ENCODE measurements at places on chromosomes 2 and 18.

GRCh38 chr2:100214265-100214971 lies 72.0 kb upstream of the AFF3 start:
- peak; percentile 66 for DNase-seq

DNA sequence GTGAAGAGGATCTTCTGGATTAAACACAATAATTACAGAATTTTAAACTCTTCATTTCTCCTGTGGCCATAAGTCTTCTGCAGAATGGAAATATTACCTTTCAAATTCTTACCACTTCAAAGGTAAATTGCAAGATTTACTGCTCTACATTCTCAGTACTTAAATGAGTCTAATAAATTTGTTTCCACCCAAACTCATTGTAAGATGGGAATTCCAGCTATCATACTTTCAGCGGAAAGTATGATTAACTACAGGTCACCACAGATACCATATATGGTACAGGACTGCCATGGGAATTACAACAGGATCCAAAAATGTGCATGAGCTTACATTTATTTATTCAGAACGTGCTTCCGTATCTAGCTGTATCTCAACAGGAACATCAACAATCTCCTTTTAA lies 3.1 kb downstream of the DSC3 start:
- no peak for DNase-seq

GRCh38 chr2:209334188-209335017 lies 89.4 kb upstream of the MAP2 start:
- peak; percentile 58 for DNase-seq

- DNase-seq = no peak
Measured at GRCh38 chr2:120053891-120054290, 41.0 kb downstream of the EPB41L5 start.

- no peak for DNase-seq
Measured at GRCh38 chr18:62844850-62845643, 129.7 kb downstream of the PHLPP1 start.

DNA sequence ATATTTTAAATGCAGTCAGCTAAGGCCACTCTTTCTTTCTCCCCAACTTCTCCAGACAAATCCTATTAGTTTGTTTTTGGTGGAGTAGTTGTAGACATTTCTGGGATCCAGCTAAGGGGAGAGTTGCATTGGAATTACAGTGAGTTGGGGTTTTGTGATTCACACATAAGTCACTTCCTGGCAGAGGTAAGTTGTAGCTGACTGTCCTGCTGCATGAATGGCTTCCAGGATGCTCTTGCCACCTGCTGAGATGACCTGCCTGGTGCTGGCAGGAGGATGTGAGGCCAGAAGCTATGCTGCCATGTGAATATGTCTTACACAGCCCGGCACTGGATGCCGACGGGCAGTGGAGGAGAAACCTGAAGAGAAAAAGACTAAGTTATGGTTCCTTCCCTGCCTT lies 243.7 kb downstream of the TDRD15 start:
- DNase-seq = no peak

DNA sequence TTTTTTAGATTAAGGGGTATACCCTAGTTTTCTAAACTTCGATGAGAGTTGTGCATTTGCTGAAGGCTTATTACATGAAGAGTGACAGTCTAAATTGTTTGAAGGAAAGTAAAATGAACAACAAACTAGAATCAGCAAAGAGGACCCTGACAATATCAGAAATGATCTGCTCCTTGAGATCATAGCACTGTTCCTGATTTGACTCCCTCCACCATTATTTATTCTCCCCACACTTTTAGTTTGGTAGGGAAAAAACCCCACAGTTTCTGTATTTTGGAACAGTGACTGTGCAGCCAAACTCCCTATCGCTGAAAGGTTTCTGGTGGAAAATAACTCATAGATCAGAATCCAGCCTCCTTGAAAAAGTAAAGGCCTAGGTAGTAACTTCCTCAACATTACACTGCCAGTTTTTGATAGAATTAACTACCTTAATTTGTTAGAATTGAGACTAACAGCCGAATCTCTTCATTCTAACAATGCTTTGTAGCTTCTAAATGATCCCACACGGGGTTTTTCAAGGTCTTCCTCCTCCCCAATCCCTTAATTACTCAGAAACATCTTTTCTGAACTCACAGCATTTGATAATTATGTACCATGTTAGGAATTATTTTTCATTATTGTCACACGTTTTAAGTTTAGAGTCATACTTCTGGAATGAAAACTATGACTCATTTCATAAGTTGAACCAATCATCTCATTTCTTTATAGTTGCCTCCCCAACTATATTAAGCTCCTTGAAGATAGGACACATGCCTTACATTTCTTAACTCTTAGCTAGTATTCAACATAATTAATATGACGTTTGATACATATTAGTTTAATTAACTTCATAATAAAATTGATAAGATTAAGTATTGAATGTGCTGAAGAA lies 2.9 kb downstream of the MYL12A start:
- no peak for DNase-seq

- DNase-seq = no peak
Measured at GRCh38 chr2:100334929-100335328, 12.6 kb upstream of the LONRF2 start.

GRCh38 chr2:127675331-127676261 lies at the start of gene LIMS2:
Gene LIMS2, minus strand, starts transcription at chr2:127675530. Its CDS starts 506 bp downstream, at chr2:127675024.
- DNase-seq = no peak

DNA sequence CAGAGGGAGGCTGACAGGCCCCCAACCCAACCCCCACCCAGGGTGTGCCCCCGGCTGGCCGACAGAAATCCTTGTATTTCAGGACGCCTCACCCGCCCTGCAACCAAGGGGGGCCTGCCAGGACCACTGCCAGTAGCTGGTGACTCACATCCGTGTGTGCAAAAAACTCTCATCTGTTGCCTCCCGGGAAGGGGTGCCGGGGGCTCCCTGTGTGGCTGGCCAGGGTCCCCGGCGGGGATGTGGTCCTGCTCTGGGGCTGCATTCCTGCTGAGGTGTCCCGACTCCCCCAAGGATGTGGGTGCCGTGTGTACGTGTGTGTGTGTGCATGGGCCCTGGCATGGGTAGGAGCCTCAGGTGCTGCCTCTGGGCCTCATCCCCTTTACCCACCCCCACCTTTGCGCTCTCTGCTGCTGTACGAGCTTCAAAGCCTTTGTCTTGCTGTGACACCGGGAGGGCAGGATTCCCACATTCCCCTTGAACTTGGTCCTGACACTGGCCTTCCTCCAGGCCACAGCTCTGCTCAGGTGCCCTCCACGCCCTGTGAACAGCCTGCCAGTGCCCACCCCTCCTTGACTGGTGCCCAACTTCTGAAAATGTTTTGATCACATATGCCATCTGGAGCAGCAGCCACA lies 226.3 kb upstream of the HDAC4 start:
- DNase-seq = no peak

DNA sequence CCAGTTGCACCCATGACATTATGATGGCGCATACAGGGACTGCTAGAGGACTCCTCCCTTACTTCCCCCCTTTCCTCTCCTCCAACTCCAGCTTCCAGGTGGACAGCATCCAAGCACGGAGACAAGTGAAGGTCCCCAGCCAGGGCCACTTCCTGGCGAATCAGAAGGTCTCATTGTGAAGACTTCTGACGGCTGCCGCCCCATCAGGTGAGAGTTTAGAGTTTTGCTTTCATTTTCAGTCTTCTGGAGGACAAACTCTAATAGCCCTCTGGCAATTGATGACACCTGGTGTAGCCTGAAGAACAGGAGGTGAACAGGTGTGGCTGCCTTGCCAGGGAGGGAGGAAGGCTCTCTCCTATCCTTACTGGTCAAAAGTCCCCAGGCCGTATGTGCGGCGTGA lies 77.3 kb upstream of the KCNH7 start:
- no peak for DNase-seq

DNA sequence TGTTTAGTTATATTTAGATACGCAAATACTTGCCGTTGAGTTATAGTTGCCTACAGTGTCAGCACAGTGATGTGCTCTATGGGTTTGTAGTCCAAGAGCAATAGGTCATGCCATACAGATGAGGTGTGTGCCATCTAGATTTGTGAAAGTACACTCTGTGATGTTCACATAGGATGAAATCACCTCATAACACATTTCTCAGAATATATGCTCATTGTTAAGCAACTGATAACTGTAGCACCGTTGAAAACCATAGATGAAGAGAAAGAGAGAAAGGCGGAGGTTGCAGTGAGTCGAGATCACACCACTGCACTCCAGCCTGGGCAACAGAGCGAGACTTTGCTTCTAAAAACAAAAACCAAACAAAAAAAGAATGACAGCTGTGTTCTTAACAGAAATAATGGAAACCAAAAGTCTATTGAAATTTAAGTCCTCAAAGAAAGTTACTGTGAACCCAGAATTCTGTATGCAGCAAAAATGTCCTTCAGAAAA lies 9.5 kb downstream of the DGKD start:
- no peak for DNase-seq

GRCh38 chr18:46261799-46262198 lies 157.6 kb downstream of the HAUS1 start:
- DNase-seq = no peak

- DNase-seq = no peak
Measured at GRCh38 chr2:178498137-178498536, 17.9 kb downstream of the PLEKHA3 start.

GRCh38 chr2:61214171-61214570 lies 52.2 kb downstream of the C2orf74 start:
- DNase-seq = no peak

DNA sequence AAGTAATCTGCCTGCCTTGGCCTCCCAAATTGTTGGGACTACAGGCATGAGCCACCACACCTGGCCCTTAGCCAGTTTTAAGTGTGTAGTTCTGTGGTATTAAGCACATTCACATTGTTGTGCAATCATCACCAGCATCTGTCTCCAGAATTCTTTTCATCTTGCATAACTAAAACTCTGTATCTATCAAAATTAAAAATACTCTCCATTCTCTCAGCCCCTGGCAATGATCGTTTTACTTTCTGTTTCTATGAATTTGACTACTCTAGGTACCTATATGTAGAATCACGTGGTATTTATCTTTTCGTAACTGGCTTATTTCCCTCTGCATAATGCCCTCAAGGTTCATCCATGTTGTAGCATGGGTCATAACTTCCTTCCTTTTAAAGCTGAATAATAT lies 45.5 kb upstream of the CAVIN2 start:
- no peak for DNase-seq

- DNase-seq = no peak
Measured at GRCh38 chr2:169415233-169415748, 53.0 kb upstream of the LRP2 start.

DNA sequence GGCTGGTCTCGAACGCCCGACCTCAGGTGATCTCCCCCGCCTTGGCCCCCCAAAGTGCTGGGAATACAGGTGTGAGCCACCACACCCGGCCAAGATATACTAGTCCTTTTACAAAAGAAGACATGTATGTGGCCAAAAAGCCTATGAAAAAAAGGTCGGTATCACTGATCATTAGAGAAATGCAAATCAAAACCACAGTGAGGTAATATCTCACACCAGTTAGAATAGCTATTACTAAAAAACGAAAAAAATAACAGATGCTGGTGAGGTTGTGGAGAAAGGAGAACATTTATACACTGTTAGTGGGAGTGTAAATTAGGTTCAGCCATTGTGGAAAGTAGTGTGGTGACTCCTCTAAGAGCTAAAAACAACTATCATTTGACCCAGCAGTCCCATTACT lies 26.4 kb downstream of the KLHL23 start:
- DNase-seq = no peak

DNA sequence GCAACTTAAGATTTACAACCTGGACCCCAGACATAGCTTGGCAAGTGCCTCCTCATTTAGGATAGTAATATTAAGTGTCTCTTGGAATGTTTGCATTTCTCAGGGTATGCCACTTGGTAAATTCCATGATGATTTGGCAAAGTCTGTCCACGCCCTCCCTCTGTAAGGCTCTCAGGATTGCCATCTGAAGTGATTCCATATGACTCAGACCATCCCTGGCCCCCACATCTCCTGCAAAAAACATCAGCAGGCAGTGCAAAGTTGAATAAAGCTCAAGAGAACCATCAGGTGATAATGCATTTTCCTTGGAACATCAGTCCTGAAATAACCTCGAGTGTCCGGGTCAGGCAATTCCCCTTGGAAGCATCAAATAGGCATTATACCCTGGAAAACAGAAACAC lies 27.1 kb upstream of the PIEZO2 start:
- no peak for DNase-seq

GRCh38 chr2:42804338-42804737 lies 12.0 kb upstream of the HAAO start:
- DNase-seq = no peak

GRCh38 chr2:24351627-24351938 lies 8.8 kb downstream of the ITSN2 start:
- DNase-seq = no peak

- DNase-seq = no peak
Measured at GRCh38 chr2:163888591-163888990, 152.8 kb upstream of the FIGN start.

DNA sequence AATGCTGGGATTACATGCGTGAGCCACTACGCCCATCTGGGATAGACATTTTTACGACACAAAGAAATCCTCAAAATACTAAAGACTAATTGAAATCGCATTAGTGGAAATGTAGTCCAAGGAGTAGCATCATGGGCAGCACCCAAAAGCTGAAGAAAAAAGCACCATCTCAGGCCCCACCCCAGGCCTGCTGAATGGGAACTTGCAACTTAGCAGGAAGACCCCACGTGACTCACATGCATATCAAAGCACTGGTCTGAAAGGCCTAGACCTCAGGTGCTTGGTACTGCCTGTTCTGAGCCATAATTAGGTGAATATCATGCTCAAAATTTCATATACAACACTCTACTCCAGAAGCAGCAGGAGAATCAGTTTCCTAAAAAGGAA lies 28.9 kb downstream of the SPRED2 start:
- DNase-seq = no peak

- DNase-seq = no peak
Measured at GRCh38 chr2:66523377-66523969, 88.5 kb downstream of the MEIS1 start.

- DNase-seq = no peak
Measured at GRCh38 chr2:64985447-64985846, 3.8 kb upstream of the SLC1A4 start.

- DNase-seq = no peak
Measured at GRCh38 chr2:15788455-15788829, 151.9 kb upstream of the MYCN start.

GRCh38 chr18:57131101-57131500 lies 15.8 kb upstream of the BOD1L2 start:
- DNase-seq = no peak

DNA sequence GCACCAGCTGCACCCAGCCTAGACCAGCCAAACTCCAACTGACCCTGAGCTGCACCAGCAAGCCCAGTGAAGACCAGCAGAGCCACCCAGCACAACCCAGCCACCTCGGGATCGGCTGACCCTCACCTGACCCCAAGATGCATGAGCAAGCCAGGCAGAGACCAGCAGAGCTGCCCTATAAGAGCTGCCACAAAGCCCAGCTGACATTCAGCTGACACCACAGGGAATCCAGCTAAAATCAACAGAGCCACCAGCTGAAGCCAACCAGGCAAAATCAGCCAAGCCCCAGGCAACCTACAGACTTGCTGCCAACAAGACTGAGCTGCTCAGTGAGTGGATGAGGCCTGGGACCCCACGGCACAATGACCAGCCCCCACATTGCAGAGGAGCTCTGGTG lies 54.6 kb downstream of the CYP27C1 start:
- peak; percentile 51 for DNase-seq

DNA sequence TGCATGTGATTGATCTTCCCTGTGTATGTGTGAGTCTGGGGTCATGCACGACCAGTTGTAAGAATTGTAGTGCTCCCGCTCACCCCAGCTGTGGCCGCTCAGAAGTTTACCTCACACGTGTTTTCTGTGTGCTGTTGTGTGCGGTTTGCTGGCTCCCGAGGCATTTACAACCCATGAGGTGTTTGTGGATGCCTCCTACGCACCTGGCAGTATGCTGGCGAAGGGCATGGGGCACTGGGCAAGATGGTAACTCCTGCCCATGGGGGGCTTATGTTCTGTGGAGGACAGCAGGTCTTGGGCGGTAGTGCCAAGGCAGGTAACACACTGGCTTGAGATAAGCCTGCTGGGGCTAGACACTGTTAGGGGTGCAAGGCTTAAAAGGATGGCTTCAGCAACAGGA lies 102.6 kb upstream of the HS6ST1 start:
- DNase-seq = no peak
